ENCODE measurements at places on chromosomes 12 and 14.

DNA sequence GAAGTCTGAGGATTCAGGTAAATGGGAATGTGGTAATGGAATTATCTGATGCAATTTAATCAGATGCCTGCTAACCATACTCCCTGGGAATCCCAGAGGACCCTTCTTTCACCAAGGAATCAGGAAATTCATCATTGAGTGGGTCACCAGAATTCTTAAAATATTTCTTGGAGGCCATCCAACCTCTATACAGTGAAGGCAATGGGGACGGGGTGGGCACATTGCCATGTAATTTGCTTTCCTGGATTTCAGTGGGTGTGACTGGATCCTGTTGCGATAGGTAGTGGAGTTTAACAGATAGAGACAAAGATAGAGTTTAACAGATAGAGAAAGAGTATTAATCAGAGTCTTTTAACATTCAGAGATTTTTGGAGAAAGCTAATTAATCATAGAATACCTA lies 394.4 kb downstream of the DAD1 start:
- H3K36me3 ChIP-seq = no peaks in the 10 kb centered on the region
- DNase-seq = no peak
- no peak overlapping the region for H3K27ac ChIP-seq
- peaks cover 6% of the 10 kb centered on the region for H3K4me1 ChIP-seq

GRCh38 chr12:96483116-96483515 lies 6.3 kb upstream of the CFAP54 start:
- no peaks in the 10 kb centered on the region for H3K27me3 ChIP-seq
- no peaks in the 10 kb centered on the region for H3K4me1 ChIP-seq
- no peak for DNase-seq

- no peak overlapping the region for H3K27ac ChIP-seq
- no peak for DNase-seq
- no peaks in the 10 kb centered on the region for H3K36me3 ChIP-seq
- H3K27me3 ChIP-seq = no peaks in the 10 kb centered on the region
- no peak overlapping the region for H3K4me3 ChIP-seq
Observed at GRCh38 chr14:55889124-55889523, 229.1 kb upstream of the PELI2 start.

GRCh38 chr12:93537769-93538168 lies 34.7 kb upstream of the SOCS2 start:
- no peaks in the 10 kb centered on the region for H3K36me3 ChIP-seq
